Activated T-cell treated with anti-CD3 and anti-CD28 coated beads, Interleukin-2, amount 50 U/mL, for 48 hours (primary cell): ENCODE measurements at places on chromosomes 7 and 10.

DNA sequence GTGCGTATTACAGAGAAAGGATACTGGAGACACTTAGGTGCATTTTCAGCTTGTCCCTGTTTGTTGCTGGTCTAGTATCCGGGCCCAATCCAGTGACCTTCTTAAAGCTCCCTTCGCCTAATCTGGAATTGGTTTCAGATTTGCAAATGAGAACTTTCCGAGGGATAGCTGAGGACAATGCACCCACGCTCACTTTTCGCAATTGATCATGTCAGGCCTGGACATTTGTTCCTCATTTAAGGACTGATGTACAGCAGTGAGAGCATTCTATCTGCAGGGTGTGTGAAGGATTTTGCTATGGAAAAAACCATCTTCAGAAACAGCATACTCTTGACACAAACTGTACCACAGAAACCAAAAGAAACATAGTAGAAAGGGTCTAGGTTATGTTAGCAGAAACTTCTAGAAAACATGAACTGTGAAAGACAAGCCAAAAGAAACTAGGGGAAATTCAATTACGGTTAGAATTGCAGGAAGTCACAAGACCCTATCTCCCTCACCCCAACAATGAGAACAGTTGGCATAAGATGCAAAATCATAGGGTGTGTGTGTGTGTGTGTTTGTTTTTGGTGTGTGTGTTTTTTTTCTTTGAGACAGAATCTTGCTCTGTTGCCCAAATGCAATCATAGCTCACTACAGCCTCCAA lies 331.1 kb downstream of the CALN1 start:
- DNase-seq: no peak

DNA sequence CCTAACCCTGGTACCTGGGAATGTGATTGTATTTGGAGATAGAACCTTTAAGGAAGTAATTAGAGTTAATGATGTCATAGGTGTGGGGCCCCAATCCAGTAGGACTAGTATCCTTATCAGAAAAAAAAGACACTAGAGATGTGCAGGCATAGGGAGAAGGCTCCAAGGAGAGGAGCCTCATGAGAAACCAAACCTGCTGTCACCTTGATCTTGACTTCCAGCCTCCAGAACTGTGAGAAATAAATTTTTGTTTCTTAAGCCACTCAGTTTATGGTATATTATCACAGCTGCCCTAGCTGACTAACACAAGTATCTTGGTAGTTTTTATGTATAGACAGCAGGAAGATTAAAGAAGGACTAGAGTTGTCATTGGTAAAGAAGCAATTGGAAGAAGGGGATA lies 23.9 kb upstream of the CELF2 start:
- DNase-seq: no peak

- no peak for DNase-seq
Observed at GRCh38 chr10:13945390-13946208, 358.8 kb downstream of the PRPF18 start.

GRCh38 chr10:22674573-22674930 lies 39.8 kb downstream of the PIP4K2A start:
- no peak for DNase-seq

GRCh38 chr7:98423043-98423442 lies 22.2 kb upstream of the BAIAP2L1 start:
- DNase-seq: no peak

DNA sequence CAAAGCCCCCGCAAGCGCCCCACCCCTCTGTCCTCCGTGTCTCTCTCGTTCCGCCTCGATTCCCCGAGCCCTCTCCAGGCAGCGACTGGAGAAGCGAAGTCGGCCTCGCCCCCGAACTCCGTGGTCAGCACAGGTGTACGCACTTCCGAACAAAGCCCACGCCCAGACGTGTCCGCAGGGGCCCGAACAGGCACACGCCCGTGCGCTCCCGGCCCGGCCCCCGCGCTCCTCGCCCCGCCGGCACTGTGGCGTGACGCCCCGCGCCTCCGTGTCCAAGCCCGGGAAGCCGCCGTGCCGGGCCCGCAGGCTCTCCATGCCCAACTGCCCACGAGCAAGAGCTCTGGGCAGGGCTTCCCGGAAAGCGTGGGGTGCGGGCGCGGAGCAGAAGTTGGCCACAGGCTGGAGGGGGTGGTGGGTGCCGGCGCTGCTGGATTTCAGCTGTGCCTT lies 662 bp downstream of the NRCAM start:
- DNase-seq: peak; percentile 34

- peak; percentile 85 for DNase-seq
Observed at GRCh38 chr10:110356628-110357245, 52.0 kb upstream of the SMNDC1 start.

GRCh38 chr10:49040601-49041000 lies 74.7 kb downstream of the VSTM4 start:
- DNase-seq: no peak

- no peak for DNase-seq
Observed at GRCh38 chr10:122326806-122327205, 47.7 kb upstream of the PLEKHA1 start.

- no peak for DNase-seq
Observed at GRCh38 chr7:155746188-155746587, 66.1 kb downstream of the SHH start.

DNA sequence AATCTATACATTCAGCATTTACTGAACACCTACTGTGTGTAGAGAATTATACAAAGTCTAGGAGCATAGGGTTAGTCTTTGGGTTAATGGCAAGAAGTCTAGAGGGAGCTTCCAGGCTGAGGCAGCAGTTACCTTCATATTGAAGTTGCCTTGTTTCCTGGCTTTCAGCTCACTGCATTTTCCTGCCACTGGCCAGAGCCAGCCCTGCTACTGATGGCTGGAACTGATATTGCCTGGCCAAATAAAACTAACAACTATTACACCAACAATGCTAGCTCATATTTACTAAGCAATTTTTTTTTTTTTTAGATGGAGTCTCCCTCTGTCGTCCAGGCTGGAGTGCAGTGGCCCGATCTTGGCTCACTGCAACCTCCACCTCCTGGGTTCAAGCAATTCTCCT lies 165.7 kb upstream of the ITGB1 start:
- DNase-seq: no peak

GRCh38 chr10:50579491-50580261 lies 44.1 kb downstream of the SGMS1 start:
- DNase-seq: no peak

GRCh38 chr10:5977471-5978229 lies at the start of gene IL15RA:
Gene IL15RA, minus strand, starts transcription at chr10:5977543. Its CDS starts 51 bp downstream, at chr10:5977492.
- DNase-seq: peak; percentile 89

DNA sequence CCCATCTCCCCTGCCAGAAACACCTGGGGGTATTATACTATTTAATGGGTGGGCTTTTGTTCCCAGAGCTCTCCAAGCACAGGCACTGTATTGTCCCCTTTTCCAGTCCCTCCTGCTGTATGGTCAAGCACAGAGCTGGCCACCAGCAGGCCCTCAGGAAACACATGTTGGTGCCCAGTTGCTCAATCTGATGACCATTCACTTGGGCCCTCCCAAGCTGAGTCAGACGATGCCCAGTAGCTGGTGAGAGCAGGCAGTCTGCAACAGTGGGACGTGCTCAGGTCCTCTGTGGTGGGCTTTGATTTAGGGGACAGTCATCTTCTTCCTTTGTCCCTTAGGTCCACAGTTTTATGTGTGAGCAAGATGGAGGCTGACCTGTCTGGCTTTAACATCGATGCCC lies 11.8 kb downstream of the SFXN2 start:
- no peak for DNase-seq

GRCh38 chr10:125057158-125058001 lies 103.0 kb downstream of the CTBP2 start:
- DNase-seq: no peak

- no peak for DNase-seq
Observed at GRCh38 chr10:118370499-118370898, 28.4 kb upstream of the FAM204A start.

DNA sequence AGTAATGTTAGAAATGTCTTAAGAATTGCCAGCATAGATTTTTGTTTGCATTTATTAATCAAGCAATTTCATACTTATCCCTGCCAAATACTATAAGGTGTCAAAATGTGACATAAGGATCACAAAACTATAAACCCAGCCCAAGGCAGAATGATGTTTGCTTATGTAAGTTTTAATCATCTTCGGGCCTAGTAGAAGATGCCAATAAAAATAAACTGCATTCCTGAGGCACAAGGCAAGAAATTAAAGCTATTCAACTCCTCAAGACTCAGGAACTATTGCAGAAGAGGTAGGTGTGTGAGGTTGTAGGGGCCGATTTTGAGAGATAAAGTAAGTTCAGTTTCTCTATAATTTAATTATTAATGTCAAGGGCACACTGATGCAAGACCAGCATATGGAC lies 189.4 kb upstream of the AHR start:
- no peak for DNase-seq

DNA sequence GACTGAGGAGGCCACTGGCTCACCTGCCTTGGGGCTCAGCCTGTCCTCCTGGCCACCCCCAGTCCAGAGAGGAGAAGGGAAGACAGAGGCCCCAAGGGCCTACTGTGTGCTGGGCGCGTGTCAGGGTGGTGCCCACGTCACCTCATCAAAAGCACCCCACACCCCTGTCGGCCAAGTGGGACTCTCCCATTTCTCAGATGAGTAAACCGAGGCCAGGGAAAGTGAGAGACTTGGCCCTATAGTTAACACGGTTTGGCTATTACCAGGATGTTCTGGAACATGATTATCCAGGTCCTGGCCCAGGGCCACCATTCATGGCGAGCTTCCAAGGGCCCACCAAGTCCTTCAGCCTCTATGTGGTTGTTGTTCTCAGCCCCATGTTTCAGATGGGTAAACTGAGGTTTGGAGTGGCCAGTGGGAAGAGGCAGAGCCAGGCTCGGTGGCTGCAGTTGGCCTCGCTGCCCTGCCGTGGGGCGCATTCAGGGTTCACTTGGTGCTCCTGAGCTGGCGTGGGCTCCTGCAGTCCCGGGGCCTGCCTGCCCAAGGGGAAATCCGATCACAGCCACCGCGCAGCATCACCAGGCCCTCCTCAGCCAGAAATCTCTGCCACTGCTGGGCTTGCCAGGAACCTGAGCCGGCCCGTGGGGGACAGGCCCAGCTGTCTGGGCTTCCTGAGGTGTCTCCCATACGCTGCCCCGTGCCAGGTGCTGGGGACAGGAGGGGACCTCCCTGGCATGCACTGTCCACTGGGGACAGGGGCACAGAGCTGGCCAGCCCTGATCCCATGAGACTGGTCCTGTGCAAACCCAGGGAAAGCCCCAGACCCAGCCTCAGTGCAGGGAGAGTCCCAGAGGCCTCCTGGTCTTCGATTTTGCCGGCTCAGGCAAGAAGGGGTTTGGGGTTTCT lies 117.7 kb upstream of the TNRC18 start:
- DNase-seq: no peak

DNA sequence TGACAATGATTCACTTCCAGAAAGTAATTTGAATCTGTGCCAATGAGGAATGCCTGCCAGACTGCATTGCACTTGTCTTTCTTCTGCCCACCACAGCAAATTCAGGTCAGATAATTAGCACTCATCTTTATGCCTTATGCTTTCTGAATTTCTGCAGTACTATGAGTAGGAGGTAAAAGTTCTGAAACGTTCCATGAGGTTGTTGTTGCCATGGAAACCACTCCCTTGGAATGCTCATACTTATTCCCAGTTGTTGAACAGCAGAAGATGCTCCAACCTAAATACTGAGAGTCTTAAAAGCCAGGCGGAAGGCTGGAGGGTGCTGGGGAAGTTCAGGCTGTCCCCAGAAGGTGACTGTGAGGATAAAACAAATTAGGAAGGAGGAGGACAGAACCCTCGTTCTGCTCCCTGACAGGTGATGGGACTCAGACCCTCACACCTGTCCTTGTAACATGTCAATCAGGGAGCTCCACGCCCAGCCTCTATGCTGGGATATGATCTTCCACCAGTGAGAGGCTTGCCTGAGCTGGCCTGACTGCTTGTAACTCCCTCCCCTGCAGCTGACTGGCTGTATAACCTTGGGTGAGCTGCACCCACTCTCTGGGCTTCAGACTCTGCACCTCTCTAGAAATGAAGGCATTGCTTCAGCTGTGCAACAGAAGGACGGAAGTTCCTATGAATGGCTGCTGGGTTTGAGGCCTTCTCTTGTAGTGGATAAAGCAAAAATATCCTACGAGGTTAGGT lies 554.3 kb upstream of the MGMT start:
- DNase-seq: no peak

DNA sequence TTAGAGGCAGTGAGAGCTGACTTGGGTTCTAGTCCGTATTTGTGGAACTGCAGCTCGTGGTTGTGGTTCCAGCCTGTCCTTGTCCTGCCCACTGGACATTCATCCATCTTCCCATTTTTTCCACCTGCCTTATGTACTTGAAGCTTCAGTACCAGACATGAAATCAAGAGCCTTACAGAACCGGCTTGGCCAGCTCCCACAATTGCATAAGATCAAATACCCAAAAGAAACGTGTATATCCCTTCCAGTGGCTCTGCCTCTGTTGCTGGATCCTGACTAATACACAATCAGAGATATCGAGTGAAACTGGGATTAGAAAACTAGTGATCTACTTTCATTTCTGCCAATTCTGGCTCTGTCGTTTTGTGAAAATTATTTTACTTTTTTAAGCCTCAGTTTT lies 23.8 kb upstream of the LIPA start:
- no peak for DNase-seq

DNA sequence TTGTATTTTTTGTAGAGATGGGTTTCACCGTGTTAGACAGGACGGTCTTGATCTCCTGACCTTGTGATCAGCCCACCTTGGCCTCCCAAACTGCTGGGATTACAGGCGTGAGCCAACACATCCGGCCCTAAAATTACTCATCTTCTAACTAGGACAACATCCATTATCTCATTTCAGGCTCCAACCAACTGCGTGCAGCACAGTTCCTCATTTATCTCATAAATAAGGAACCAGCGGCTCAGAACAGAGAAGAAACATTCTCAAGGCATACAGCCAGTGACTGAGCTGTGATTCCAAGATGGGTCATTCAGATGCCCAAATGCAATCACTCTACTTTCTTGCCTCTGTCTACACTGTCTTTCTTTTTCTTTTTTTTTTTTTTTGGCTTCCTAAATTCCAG lies 356.1 kb downstream of the ELMO1 start:
- no peak for DNase-seq

DNA sequence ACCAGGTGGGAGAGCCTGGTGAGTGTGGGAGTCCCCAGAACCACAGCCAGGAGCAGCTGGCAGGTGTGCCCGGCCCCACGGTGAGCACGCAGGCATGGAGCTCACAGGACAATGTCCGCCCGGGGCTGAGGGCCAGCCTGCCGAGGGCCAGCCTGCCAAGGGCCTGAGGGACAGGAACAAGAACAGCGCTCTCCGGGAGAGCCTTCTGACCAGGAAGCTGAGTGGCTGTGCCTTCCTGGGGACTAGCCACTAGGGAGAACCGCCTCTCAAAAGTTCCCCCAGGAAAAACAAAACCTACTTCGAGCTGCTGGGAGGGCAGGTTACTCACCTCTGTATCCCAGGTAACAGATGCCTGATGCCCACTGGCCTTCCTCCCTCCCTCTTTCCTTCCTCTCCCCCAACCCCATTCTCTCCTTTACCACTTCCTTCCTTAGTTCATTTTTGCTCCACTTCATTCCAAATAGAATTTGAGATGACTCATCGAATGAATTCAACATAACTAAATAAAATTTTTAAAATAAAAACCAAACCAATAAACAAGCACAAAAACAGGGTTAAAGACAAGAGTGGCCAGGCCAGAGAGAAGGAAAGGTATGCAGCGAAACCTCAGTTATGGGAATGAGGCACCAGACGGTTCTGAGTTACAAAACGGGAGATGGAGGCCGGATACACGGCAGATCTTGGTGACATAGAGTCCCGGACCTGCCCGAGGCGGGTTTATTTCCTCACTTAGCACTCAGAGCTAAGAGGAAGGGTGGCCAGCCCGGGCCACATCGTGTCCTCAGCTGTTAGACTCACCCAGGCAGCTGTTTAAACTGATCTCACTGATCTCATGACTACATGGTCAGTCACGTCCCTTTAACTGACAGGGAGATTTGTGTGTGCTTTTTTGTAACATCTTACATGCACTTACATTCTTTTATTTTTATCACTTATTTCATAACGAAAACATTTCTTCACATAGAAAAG lies 128.5 kb downstream of the TNS3 start:
- no peak for DNase-seq
